IMR-90 (cell line): ENCODE measurements at places on chromosomes 4 and X. TPM values are rescaled to one million over a fixed set of nuclear protein-coding genes. Genes with fewer than 3 reads are reported as not detected.

The SPP1 gene
- polyA plus RNA-seq = 0.50 and 0.62 TPM in 2 replicates

The IL13RA1 gene
- polyA plus RNA-seq = 17.7 and 24.2 TPM in 2 replicates

The TAF1 gene
- polyA plus RNA-seq = 11.6 and 15.7 TPM in 2 replicates

The MAP7D2 gene
- polyA plus RNA-seq = 0.19 and 0.32 TPM in 2 replicates

The RELL1 gene
- 6.8 TPM in 2 replicates for polyA plus RNA-seq

The EXOC1L gene
- polyA plus RNA-seq = not detected in 2 replicates

The HPGD gene
- polyA plus RNA-seq = not detected in 2 replicates

The GLOD5 gene
- polyA plus RNA-seq = not detected in 2 replicates

The HTN1 gene
- not detected in 2 replicates for polyA plus RNA-seq

The NUDT11 gene
- polyA plus RNA-seq = 10.6 and 12.6 TPM in 2 replicates

The ATP1B4 gene
- polyA plus RNA-seq = not detected in 2 replicates

The FAM200B gene
- 17.3 and 18.5 TPM in 2 replicates for polyA plus RNA-seq

The SYP gene
- 0.05 and 0.06 TPM in 2 replicates for polyA plus RNA-seq

The MFAP3L gene
- 0.06 and 0.22 TPM in 2 replicates for polyA plus RNA-seq

The GPC4 gene
- polyA plus RNA-seq = 1.1 and 1.6 TPM in 2 replicates

The MAOB gene
- 0.43 and 0.46 TPM in 2 replicates for polyA plus RNA-seq

The SPANXN4 gene
- polyA plus RNA-seq = not detected in 2 replicates

The WNK3 gene
- polyA plus RNA-seq = 0.10 and 0.15 TPM in 2 replicates

The DGKK gene
- not detected in 2 replicates for polyA plus RNA-seq

The MAMLD1 gene
- 10.6 and 11.0 TPM in 2 replicates for polyA plus RNA-seq

The TRIM61 gene
- polyA plus RNA-seq = 1.5 and 1.6 TPM in 2 replicates

The MPC1L gene
- polyA plus RNA-seq = not detected in 2 replicates
